ENCODE measurements at places on chromosomes 11 and 22.
A peak's percentile ranks its signal among the peaks of the same experiment; 100 is the strongest.

DNA sequence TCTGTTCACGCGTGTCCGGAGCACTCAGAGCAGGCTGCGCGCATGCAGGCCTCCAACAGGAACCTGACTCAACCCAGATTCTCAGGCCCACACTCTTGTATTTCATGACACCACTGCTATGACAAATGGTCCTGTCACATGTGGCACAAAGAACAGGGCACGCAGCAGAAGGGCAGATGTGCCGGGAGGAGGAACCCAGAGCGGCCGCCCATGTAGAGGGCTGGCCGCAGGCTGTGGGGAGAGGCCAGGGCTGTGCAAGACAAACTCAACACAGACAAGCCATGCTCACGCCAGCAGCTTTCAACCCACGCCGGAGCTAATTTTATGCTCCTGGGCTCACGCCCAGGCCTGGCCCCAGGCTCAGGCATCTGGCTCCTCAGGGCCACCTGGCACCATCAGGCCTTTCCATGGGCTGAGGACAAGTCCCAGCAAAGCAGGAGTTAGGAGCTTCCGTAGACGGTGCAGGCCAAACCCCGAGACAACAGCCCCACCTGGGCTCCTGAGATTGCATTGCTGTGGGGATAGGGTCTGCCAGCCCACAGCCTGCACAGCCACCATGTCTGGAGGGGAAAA lies 40.0 kb downstream of the DUSP8 start:
- DNase-seq = peak; percentile 92

- DNase-seq = peak; percentile 74
Observed at GRCh38 chr11:114340311-114341131, 44.3 kb downstream of the NNMT start.

GRCh38 chr11:119319700-119320239 lies 2.8 kb upstream of the MCAM start:
- DNase-seq = no peak

GRCh38 chr11:1705126-1706052 lies 8.4 kb downstream of the KRTAP5-6 start:
- no peak for DNase-seq

GRCh38 chr11:13343067-13343466 lies 65.5 kb downstream of the BMAL1 start:
- DNase-seq = no peak

GRCh38 chr11:130413405-130414106 lies 14.9 kb downstream of the ADAMTS8 start:
- peak; percentile 90 for DNase-seq

DNA sequence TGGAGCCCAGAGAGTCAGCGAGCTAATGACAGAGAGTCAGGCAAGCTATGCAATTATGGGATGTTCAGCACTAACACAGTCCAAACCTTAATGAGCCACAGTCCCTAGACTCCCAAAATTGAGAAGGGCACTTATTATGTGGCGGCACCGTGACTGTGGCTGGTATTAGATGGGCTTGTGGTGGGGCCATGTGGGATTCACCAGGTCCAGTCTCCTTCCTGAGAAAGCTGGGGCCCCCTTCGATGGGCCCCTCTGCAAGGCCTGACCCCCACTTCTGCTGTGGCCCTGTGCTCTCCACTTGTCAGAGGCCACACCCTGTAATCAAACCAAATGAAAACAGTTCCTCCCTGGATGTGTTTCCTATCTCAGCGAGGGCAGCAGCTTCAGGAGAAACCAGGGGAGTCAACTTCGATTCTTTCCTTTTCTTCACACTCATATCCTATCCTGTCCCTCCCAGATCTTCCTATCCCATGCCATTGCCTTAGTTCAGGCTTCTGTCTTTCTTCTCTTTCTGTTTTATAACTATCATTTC lies 42.9 kb downstream of the INSC start:
- no peak for DNase-seq

GRCh38 chr11:57598831-57599155 lies 1.3 kb downstream of the SERPING1 start:
- peak; percentile 39 for DNase-seq

- no peak for DNase-seq
Observed at GRCh38 chr11:83299681-83300080, 13.5 kb upstream of the CCDC90B start.

- no peak for DNase-seq
Observed at GRCh38 chr11:115980337-115981103, 476.3 kb upstream of the CADM1 start.

DNA sequence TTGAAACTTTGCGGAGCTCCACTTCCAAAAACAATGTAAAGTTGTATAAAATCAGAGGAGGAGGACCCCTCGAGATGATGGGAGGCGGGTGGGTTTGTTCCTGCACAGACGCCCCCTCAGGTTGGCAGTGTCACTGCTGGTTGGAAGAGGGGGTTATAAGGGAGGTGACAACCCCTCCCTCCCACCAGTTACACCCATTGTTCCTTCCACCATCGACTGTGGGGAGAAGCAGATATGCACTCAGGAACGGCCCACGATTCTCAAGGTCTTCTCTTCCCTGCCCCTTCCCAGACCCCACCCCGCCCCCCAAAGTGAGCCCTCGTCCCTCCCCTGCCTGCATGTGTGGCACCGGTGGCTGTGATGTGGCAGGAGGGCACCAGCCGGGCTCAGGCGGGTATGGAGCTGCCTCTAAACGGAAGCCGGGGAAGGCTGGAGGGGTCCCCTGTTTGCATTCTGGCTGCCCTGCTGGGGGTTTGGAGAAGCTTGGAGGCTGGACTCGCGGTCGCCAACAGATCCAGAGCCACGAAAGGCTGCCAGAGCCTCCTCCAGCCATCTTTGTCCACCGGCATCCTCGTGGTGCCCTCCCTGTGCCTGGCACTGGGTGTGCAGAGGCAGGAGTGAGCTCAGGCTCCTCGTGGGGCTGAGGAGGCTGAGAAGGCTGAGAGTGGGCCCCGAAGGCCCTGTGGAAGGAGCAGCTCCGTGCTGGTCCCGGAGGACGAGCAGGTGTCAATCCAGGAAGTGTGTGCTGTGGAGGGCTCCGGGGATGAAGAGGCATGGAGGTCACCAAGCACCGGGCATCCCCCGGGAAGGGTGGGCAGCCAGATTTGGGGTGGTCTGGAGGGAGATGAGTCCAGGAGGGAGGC lies 778 bp downstream of the KDELR3 start:
- DNase-seq = peak; percentile 67

DNA sequence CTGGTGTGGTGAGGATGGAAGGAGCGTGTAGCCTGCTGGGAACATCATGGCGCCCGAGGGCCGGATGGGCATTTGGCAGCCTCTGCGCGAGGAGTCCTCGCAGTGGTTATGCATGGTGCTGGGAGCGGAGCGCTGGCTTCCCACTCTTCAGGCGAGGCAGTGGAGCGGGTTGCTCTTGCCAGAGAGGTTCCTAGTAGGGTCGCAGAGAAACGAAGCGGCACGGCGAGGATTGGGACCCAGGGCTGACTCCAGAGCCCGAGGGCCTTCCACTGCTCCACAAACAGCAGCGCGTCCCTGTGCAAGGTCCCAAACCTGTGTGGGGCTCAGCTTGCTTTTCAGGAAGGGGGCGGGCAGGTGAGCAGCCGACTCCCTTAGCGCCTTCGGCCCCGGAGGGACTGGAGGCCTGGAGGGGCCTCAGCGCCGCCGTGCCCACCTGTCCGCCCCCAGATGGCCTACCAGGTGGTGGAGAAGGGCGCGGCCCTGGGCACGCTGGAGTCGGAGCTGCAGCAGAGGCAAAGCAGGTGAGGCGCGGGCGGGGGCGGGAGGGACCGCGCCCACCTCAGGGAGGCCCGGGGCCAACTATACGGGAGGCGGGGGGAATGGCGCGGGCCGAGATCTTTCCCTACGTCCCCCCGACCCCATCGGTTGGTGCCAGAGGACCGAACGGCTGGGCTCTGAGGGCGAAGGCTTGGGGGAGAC lies 7.2 kb downstream of the ATG16L2 start:
- no peak for DNase-seq

DNA sequence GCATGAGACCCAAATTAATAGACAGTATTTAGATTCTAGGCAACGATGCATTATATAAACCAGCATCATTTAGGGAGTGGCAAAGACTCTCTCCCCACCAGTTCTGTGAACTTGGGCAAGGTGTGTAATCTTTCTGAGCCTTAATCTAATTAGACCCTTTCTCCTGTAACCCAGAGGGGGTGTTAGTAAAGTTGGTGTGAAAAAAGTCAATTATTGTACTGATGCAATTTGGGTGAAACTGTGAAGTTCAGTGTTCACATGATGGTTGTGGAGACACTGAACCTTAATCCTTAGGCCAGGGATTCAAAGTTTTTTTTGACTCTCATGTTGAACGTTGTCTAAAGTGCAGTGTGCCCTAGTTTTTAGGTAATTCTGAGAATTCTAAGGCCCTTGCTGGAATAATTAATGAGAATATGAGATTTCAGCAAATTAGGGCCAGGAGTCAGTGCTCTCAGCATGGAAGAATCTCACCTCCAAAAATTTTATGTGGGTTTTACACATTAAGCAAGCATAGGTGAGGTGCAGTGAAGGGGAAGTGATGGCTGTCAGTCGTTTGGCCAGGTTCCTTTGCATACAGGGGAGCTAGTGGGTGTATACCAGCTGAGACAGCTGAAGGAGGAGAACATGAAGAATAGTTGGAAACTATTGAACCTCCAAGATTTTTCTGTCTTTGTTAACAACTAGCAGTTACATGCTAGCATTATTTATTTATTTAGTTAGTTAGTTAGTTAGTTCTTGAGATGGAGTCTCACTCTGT lies 94.2 kb downstream of the PTPRJ start:
- no peak for DNase-seq

GRCh38 chr22:33049119-33049729 lies 9.0 kb downstream of the SYN3 start:
- DNase-seq = peak; percentile 91

GRCh38 chr11:20066783-20067156 lies 93.5 kb downstream of the DBX1 start:
- no peak for DNase-seq

GRCh38 chr11:7655253-7656217 lies 17.8 kb downstream of the CYB5R2 start:
- DNase-seq = no peak

DNA sequence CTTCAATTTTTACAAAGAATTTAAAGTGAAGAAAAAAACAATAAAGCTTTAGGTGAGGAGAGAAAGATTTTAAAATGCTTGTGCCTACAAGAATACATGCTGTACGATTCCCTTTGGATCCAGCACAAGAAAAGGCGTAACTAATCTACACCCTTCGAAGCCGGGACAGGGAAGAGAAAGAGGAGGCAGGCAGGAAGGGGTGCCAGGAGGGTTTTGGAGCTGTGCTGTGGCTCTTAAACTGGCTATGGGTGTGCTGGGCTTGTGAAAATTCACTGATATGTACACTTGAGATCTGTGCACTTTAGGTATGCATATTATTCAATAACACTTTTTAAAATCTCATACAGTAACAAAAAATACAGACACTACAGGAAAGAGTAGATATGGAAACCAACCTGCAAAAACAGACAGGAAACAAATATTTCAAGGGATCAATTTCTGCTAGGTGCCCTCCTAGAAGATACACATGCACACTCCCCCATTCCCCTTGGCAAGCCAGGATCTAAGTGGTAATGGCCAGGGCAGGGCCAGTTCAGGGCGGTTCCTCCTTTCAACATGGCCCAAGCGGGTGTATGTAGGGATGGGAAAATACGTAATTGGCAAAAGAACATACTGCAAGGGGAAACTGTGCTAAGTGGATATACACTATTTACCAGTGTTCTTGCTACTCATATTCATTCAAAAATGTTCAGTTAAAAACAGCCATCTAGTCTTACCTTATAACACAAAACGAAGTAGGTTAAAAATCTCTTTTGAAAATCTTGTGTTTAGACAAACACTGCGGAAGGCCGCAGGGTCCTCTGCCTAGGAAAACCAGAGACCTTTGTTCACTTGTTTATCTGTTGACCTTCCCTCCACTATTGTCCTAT lies 54.2 kb downstream of the PACSIN2 start:
- no peak for DNase-seq

GRCh38 chr11:67436459-67437081 lies 912 bp downstream of the PTPRCAP start:
- DNase-seq = no peak

DNA sequence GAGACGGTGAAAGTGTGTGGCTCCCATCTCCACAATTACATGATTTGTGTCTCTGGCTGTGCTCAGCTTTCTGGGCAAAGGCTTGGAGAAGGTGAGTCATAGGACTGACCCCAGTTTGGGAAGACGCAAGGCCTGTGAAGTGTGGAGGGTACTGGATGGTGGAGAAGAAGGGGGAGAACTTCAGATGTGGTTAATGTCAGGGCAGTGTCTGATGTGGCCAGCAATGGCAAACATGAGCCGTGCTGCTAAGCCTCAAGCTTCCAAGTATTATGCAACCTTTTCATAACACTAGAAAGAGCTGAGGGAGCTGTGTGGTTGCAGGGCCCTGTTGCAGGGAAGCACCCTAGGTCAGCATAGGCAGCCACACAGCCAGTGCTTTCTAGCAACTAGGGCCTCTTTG lies 110.9 kb downstream of the NTM start:
- DNase-seq = no peak

DNA sequence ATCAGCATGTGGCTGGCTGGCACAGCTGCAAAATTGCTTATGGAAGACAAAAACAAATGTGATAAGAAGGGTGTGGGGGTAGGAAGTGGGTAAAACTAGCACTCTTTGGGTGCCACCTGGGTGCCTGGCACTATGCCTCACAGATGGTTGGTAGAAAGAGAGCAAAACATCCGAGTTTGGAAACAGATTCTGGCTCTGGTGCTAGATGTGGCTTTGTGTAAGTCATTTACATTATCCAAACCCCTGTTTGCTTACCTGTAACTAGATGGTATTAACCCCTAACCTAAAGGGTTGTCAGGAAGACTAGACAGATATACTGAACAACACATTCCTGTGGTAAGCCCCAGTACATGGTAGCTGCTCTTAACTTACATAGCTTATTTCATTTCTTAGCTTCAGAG lies 905.6 kb downstream of the DLG2 start:
- no peak for DNase-seq
